Activated naive CD4-positive, alpha-beta T cell treated with anti-CD3 and anti-CD28 coated beads for 36 hours (primary cell): ENCODE measurements at places on chromosomes 1 and 21.

GRCh38 chr21:37071561-37072273 lies 1.2 kb downstream of the PIGP start:
- peak; percentile 8 for DNase-seq

DNA sequence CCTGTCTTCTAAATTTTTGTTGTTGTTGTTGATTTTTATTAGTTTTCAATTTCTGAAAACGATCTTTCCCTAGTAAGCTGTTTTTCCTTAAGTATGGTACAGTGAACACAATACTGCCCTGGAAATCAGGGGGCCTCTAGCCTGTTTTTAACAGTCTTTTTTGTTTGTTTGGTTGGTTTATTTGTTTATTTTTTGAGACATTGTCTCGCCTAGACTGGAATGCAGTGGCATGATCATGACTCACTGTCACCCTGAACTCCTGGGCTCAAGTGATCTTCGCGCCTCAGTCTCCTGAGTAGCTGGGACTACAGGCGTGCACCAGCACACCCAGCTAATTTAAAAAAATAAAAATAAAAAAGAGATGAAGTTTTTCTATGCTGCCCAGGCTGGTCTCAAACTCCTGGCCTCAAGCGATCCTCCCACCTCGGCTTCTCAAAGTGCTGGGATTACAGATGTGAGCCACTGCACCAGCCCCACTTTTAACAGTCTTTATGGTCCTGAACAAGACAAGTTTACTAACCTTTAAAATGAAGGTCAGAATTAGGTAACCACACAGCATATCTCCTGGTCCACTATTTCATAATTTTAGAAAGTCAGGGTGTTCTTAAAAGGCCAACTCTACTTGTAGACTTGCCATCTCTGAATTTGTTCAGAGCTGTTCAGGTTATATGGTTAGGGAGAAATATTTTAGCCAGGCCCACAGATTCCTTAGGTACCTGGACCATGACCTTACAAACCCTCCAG lies 35.4 kb downstream of the TBCE start:
- DNase-seq, result no peak

DNA sequence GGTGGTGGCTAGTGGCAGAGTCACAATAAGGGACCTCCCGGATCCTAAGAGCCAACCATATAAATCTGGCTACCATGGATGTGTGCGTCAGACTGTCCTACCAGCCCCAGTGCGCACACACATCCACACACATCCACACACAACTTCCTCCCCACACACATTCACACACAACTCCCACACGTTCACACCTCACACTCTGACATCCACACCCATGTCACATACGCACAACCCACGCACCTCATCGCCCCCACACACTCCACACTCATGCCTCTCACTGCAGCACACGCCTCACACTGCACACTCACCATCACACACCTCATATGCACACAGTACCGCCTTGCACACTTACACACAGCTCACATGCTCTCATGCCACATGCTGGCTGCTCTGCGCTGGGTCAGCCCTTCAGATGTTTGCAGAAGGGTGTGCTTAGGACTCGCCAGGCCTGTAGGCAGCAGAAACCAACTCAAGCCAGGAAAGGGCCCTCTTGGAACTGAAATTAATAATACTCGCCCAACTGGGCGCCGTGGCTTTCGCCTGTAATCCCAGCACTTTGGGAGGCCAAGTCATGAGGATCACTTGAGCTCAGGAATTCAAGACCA lies 3.0 kb downstream of the LDLRAD2 start:
- DNase-seq, result no peak

DNA sequence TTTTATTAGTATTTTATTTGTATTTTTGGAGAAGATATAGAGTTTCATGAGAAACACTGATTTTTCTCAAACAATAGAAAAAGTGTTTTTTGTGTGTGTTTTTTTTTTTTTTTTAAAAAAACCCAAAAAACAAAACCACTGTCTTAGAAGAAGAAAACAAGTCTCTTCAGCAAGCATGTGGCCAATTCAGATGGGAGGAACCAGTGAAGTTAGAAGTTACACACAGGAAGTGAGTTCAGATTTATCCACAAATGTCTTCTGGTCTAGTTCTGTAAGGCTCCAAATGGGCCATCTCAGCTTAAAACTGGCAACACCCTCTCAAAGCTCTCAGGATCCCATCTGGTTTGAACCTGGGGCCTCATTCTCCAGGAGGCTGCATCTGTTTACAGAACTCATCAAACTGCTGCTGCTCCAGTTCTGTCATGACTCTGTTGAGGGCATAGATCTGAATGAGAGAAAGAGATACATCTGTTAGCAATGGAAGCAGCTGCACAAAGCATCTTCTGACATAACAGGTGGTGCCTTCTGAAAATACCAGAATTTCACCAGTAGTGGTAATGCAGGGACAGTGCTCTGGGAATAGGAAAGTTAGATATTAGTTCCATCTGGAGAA lies 9.8 kb upstream of the ERMAP start:
- no peak for DNase-seq

DNA sequence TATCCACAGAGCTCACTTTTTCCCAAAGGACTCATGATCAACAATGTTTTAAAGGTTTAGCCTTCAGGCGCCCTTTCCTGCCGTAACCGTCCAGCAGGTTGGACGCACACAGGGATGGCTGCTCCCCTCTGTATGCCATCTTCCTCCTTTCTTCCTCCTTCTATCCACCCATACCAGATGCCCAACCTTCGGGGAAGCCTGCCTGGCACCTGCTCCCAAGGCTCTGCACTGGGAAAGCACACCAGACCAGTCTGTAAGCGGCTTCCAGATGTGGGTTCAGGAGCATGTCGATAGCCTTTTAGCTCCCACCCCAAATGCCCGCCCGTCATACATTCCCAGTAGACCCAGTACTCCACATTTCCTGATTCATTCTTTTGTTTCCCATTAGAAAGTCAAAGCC lies 52.9 kb downstream of the STUM start:
- DNase-seq, result no peak

GRCh38 chr21:14975136-14975919 lies 89.5 kb downstream of the NRIP1 start:
- no peak for DNase-seq

- DNase-seq, result peak; percentile 59
Measured at GRCh38 chr21:32921632-32922230, 104.0 kb upstream of the OLIG2 start.

GRCh38 chr21:28421716-28422524 lies 570.8 kb downstream of the LTN1 start:
- DNase-seq, result no peak

- no peak for DNase-seq
Measured at GRCh38 chr1:238465449-238465848, 574.7 kb upstream of the ZP4 start.

- DNase-seq, result peak; percentile 85
Measured at GRCh38 chr21:45541221-45542039, 810 bp downstream of the SLC19A1 start.

- DNase-seq, result no peak
Measured at GRCh38 chr21:44732263-44732662, 20.9 kb upstream of the TSPEAR start.

GRCh38 chr1:182996816-182997215 lies 26.4 kb upstream of the LAMC1 start:
- no peak for DNase-seq

GRCh38 chr1:66774438-66774837 lies 22.2 kb downstream of the DYNLT5 start:
- DNase-seq, result no peak

DNA sequence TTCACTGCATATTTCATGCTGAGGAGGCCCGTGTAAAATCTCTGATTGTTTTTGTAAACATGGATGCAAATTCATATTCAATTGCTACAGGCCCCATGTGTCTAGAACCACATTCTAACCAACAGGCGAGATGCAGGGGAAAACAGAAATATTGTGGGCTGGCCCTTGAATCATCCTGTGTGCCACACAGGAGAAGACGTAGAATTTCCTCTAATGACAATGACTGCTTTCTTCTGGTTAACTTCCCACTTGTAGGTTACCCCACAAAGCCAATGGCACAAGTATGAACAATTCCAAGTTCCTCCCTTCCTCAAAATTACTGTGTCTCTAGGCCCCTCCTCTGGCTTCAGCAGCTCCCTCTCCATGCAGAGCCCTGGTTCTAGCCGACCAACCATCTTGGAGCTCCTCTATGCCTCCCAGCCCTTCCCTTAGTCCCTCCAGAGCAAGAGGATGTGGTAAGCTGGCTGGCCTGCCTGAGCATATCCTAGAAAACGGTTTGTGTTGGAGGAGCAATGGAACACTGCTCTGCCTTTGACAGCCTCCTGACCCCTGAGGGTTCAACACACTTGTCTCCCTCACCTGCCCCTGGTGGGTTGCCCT lies 205.2 kb downstream of the HS2ST1 start:
- DNase-seq, result no peak

DNA sequence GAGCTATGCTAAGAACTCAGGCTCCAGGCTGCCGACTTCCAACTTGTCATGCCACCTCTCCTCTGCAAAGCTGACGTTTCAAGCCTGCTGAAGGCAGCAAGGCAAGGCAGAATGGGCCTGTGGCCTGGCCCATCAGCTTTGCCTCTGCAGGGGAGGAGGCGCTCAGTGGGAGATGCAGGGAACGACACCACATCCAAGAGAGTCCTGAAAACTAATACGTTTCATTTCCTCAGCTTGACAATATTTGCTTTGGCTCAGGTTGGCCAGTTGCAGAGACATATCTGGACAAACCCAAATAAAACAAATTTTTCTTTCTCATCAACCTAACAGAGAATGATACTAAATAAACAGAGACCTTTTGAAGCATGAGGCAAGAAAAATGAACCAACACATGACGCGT lies 35.3 kb downstream of the BEND5 start:
- DNase-seq, result no peak

DNA sequence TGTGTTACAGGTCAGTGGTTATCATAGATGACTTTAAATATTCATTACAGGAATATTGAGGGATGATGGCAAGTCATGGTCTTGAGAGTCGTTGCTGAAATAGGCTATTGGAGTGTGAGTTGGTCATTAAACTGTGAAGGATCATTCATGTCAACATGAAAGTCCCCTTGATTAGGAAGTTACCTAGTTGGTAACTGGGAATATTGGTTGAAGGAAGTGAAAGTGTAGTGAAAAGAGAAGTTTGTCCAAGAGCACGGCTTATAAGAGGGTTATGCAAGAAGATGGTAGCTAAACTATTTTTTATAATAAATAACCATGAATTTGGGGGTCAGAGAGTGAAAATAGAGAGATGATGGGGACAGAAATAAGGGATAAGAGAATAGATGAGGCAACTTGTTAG lies 16.9 kb downstream of the CRB1 start:
- DNase-seq, result no peak

- no peak for DNase-seq
Measured at GRCh38 chr1:49163031-49163430, 386.3 kb upstream of the BEND5 start.

DNA sequence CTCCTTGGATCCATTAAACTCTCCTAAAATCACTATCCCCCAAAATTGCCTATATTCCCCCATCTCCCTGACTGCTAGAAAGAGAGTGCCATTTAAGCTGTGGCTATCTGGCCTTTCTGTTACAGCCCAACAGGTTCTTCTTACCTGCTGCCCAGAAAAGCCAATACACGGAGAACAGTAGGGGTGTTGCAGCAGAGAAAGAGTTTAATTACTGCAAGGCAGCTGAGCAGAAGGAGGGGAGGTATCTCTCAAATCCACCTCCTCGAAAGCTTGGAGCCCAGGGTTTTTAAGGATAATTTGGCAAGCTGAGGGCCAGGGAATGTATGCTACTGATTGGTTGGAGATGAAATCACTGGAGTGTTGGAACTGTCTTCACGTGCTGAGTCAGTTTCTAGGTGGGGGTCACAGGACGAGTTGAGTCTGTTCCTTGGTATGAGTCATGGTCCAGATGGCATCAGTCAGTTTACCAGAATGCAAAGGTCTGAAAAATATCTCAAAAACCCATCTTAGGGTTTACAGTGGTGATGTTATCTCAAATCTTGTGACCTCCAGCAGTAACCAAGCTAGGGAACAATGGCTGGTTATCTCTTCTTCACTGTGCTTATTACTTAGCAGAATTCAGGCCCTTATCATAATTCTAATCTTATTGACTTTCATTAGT lies 89.8 kb downstream of the SMYD3 start:
- DNase-seq, result no peak

DNA sequence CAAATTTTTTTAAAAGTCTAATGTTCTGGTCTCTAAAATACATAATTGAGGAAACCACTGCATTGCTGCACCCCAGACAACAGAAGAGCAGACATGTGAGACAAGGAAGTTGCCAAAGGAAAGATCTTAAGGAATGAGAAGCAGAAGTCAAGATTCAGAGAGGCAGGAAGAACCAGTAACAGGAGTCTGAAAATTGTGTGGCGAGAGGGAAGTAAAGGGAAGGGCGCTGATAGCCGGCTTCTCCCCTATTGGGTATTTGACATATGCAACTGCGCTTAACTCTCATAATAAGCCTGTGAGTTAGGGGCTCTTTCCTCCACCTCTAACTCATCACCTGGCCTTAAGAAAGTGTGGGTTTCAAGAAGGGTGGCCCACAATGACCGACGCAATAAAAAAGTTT lies 21.9 kb upstream of the KIF14 start:
- no peak for DNase-seq

GRCh38 chr1:5500541-5500940 lies 491.7 kb downstream of the NPHP4 start:
- no peak for DNase-seq

GRCh38 chr1:114025609-114026401 lies 46.5 kb downstream of the OLFML3 start:
- no peak for DNase-seq

DNA sequence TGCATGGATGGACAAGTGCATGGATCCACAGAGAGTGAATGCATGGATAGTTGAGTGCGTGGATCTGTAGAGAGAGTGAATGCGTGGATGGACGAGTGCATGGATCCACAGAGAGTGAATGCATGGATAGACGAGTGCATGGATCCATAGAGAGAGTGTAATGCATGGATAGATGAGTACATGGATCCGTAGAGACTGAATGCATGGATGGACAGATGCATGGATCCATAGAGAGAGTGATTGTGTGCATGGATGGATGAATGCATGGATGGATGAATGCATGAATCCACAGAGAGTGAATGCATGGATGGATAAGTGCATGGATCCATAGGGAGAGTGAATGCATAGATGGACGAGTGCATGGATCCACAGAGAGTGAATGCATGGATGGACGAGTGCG lies 153.8 kb downstream of the PCBP3 start:
- DNase-seq, result no peak

DNA sequence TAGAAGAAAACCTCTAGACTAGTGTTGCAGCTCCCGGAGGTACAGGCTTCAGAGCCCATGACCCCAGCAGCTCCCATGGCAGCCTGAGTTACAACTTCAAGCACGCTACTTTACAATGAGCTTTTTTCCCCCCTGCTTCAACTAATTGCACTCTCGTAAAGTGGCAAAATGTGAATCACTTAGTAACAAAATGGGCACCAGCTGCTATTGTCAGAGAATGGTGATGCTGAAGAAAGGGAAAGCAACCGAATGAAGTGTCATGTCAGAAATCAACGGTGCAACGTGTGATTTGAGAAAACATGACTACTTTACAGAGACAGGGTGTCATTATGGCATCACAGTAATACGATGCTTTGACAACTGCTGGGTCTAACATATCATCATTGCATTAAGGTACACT lies 40.5 kb downstream of the ESRRG start:
- DNase-seq, result no peak

GRCh38 chr1:207813946-207814345 lies 62.1 kb downstream of the CD46 start:
- no peak for DNase-seq

- no peak for DNase-seq
Measured at GRCh38 chr1:30696831-30697230, 26.6 kb downstream of the MATN1 start.

GRCh38 chr1:248924696-248925532 lies 18.9 kb downstream of the PGBD2 start:
- DNase-seq, result peak; percentile 75
